ENCODE measurements at places on chromosomes 11 and 22.

- peak overlapping the region; percentile 100 for H3K27ac ChIP-seq
- peaks cover 86% of the 10 kb centered on the region for H3K4me1 ChIP-seq
- no peaks in the 10 kb centered on the region for H3K27me3 ChIP-seq
- no peaks in the 10 kb centered on the region for H3K36me3 ChIP-seq
- H3K4me3 ChIP-seq, result peak overlapping the region; percentile 9
Observed at GRCh38 chr11:67376873-67377808, 3.7 kb upstream of the CLCF1 start.

- H3K27ac ChIP-seq, result no peak overlapping the region
- no peaks in the 10 kb centered on the region for H3K36me3 ChIP-seq
- H3K4me1 ChIP-seq, result peaks cover 17% of the 10 kb centered on the region
- H3K27me3 ChIP-seq, result no peaks in the 10 kb centered on the region
Observed at GRCh38 chr11:68257477-68258362, 14.1 kb downstream of the C11orf24 start.

- H3K27me3 ChIP-seq, result no peaks in the 10 kb centered on the region
- H3K4me1 ChIP-seq, result peaks cover 23% of the 10 kb centered on the region
- no peaks in the 10 kb centered on the region for H3K36me3 ChIP-seq
- DNase-seq, result no peak
Observed at GRCh38 chr11:562046-562645, 1.4 kb downstream of the RASSF7 start.

GRCh38 chr11:96265220-96265737 is 77.7 kb downstream of the MAML2 start:
- no peak for DNase-seq
- H3K4me3 ChIP-seq, result no peak overlapping the region
- H3K27ac ChIP-seq, result no peak overlapping the region

DNA sequence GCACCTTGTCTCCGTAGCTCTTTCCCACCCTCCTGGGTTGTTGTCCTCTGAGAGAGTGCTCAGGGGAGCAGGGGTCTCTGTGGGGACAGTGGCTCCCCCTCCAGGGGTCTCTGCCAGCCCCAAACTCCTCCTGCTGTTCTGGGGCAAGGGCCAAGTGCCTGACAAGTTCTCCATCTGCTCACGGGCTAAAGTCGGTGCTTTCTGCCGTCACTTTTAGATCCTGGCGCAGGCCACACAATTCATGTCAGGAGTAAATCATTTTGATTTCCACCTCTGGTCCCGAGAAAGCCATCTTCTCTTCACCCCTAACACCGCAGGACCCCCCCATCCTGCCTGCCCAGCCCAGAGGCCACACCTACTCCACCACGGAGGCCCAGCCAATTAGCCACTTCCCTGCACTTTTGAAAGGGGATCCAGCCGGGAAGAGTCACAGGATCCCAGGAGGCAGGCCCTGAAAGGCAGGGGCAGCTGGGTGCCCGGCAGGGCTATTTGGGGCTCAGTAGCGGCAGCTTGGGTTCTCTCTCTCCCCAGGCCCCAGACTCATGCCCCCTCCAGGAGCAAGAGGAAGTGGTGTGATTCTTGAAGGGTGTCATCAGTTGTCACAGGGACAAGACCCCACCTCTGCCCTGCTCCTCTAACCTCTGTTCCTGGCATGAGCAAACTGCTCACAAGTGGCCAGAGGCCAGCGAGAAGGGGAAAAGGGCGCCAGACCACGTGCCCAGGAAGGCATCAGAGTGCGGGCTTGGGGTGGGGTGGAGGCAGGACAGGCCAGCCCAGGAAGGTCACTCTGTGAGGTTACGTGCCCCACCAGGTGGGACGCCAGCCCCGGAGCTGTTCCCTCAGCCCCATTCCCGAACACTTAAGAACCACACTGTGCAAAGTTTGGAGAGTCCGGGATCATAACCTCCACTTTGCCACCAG is 1.3 kb downstream of the MACROD1 start:
- peaks cover 42% of the 10 kb centered on the region for H3K4me1 ChIP-seq
- no peak for DNase-seq
- peak overlapping the region; percentile 76 for H3K4me3 ChIP-seq
- H3K27ac ChIP-seq, result peak overlapping the region; percentile 85
- no peaks in the 10 kb centered on the region for H3K27me3 ChIP-seq

DNA sequence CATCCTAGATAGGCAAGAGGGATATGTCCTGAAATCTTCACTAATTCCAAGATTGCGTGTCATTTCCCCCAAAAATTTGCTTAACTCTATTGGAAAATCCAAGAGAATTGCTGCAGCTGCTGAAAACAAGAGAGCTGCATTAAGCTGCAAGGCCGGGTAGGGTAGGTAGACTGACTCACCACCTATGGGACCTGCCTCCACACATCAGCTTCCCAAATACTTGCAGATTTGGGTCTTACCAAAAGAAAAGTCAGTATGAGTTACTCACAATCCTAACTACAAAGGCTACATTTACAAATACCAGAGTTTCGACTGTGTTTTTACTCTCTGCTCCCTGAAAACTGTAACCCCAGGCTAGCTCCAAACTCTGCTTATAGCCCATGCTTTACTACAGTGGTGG is 142.5 kb upstream of the TEAD1 start:
- H3K4me1 ChIP-seq, result 0 out of 2 replicates have a peak, but pooled peaks cover 3% of the 10 kb centered on the region
- no peaks in the 10 kb centered on the region for H3K27me3 ChIP-seq
- no peak overlapping the region for H3K4me3 ChIP-seq
- H3K36me3 ChIP-seq, result no peaks in the 10 kb centered on the region
